ENCODE measurements at places on chromosomes 5 and 9.

DNA sequence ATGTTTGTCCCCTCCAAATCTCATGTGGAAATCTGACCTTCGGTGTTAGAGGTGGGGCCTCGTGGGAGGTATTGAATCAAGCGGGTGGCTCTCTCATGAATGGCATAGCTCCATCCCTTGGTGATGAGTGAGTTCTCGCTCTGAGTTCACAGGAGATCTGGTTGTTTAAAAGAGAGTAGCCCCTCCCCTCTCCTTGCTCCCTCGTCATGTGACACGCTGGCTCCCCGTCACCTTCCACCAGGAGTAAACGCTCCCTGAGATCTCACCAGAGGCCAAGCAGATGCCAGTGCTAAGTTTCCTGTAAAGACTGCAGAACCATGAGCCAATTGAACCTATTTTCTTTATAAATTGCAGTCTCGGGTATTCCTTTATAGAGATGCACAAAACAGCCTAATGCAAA, 74.5 kb downstream of the RASEF start:
- DNase-seq = no peak

GRCh38 chr9:34551751-34552605, 29.2 kb upstream of the ENHO start:
- DNase-seq = no peak

DNA sequence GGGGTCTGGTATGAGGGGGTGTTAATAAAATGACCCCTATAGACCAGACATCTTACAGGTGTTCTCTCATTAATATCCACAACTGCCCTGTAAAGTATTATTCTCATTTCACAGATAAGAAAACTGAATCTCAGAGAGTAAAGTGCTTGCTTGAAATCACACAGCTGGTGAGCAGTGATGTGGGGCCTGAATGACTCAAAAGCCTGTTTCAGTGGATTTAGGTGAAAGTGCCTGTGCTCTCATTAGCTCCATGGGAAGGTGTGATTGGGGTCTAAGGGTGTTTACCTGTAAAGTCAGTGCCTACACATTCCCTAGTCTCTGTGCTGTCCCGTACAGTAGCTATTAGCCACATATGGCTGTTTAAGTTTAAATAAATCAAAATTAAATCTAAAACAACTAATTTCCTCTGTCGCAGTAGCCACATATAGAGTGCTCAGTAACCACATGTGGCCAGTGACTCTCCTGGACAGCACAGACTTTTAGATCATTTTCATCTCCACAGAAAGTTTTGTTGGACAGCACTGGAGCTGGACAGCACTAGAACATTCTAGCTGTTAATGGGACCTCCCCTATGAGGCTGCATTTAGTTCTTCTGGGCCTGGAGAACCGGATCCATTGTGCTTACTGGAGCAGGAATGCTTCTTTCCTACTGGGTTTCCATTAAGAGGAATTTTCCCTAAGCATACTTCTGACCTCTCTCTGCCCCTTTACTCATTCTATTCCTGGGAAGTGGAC, 52.5 kb upstream of the SEMA6A start:
- no peak for DNase-seq

GRCh38 chr9:116716438-116716837, 29.3 kb downstream of the TRIM32 start:
- DNase-seq = no peak

DNA sequence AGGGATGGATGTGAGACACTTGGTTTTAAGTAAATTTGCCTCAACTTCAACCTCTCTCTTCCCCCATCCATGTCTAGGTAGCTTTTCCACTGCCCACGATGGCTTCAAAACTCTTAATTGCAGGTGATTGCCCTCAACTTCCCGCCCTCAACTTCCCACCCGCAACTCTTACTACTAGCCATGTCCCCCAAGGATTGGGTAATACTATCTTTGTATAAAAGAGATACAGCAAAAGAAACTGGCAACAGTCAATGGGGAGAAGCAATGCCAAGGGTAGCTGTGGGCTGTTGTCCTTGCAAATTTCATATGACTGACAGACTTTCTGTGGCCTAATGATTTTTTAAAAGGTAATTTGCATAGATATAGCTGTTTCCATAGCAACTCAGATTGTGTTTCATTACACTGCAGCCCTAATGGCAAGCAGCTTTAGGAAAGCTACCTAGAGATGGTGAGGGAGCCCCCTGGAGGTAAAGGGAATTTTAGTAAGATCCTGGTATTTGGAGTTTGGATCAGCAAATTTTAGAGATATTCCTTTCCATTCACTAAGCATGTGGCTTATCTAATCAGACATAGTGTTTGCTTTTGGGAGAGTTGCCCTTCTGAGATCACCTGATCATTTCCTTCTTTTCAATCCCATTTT, 421.5 kb upstream of the DAP start:
- DNase-seq = peak; percentile 28

- no peak for DNase-seq
These were observed 17.0 kb upstream of the MXD3 start for GRCh38 chr5:177328545-177329231.

GRCh38 chr9:27125030-27125429, 16.0 kb downstream of the TEK start:
- DNase-seq = no peak

- DNase-seq = peak; percentile 70
These were observed 379.5 kb downstream of the NFIB start for GRCh38 chr9:13934416-13934815.

- DNase-seq = no peak
These were observed 99.4 kb downstream of the INSL6 start for GRCh38 chr9:5085993-5086392.

GRCh38 chr5:58963361-58963760, 380.5 kb downstream of the RAB3C start:
- DNase-seq = no peak

DNA sequence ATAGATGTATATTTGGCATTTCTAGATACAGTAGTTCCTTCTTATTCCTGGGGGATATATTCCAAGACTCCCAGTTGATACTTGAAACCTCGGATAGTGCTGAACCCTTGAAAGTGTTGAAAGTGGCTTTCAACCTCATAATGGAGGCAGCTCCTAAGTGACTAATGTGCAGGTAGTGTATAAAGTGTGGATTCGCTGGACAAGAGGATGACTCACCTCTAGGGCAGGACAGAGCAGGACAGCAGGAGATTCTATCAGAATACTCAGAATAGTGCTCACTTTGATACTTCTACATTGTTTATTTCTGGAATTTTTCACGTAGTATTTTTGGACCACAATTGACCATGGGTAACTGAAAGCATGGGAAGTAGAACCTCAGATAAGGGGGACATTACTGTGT, 1138.9 kb upstream of the WWC1 start:
- no peak for DNase-seq

DNA sequence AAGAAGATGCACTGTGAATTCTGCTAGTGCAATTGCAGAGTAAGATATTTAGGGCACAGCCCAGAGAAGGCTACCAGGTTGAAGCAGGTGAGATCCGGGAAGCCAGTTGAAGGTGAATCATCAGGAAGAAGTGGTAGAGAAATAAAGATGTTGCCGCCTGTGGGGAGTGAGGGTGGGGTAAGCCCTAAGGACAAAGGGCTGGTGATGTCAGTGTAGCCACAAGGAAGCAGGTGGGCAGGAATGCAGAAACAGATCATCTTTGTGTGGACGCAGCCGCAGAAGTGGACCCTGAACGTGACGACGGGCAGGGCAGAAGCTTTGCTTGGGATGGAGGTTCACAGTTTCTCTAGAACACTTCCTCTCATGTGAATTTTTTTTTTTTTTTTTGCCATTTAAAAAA, 164.2 kb downstream of the ACTL7B start:
- DNase-seq = no peak

DNA sequence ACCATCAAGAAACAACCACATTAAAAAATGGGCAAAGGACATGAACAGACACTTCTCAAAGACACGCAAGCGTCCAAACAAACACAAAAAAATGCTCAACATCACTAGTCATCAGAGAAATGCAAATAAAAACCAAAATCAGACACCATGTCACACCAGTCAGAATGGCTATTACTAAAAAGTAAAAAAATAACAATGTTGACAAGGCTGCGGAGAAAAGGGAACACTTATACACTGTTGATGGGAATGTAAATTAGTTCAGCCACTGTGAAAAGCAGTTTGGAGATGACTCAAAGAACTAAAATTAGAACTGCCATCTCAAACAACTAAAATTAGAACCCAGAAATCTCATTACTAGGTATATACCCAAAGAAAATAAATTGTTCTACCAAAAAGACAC, 80.4 kb downstream of the CAAP1 start:
- DNase-seq = no peak

- no peak for DNase-seq
These were observed 926 bp upstream of the MYO10 start for GRCh38 chr5:16936989-16937438.

GRCh38 chr5:93191035-93191817, 389.8 kb downstream of the NR2F1-AS1 start:
- no peak for DNase-seq

DNA sequence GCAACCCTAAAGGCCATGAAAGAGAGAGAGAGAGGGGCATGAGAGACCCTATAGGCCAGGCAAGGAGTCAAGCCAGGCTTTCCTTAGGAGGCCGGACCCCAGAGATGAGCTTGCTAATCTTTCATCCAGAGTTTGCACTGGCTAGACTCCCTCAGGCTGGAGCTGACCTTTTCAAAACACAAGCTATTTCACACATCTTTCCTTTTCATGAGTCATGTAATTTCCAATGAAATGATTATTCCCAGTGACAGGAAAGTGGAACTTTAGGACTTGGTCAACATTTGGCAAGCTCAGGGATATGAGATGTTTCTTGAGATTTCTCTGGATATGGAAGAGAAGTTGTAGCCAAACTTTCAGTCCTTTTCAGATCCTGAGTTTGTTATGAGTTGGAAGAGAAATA, 117.7 kb downstream of the TARS1 start:
- no peak for DNase-seq

GRCh38 chr5:93078082-93079038, 502.7 kb downstream of the NR2F1-AS1 start:
- no peak for DNase-seq

- no peak for DNase-seq
These were observed 94.2 kb upstream of the FBN2 start for GRCh38 chr5:128632264-128632663.

- peak; percentile 69 for DNase-seq
These were observed 722.8 kb upstream of the GRAMD2B start for GRCh38 chr5:125700380-125700861.

- DNase-seq = no peak
These were observed 179.5 kb downstream of the KIF4B start for GRCh38 chr5:155193029-155193428.

DNA sequence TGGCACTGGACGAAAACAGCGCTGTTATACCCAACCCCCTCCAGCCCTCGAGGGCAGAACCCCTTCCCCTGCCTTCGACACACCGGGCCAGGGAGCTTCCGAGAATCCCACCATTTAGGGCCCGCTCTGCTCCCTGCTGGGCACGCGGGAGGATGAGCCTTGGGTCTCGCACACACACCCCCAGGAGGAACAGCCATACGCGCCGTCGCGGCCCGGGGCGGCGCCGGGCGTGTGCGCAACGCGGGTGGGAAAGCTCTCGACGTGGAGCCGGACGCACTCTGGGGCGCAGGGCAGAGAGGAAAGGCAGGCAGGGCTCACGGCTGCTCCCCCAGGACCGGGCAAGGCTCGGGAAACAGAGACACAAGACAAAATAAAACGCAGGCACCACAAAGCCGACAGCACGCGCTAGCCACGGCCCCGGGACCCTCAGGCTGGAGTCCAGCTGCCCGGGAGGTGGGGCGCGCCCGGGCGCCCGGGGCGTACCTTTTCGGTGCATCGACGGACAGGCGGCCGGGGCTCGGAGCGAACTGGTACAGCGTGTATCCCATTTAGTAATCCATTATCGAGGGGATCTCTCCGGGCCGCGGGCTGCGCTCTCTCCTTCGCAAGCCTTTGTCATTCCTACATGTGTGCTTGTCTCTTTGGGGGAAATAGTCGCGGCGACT, 789 bp downstream of the SEMA6A start:
- DNase-seq = no peak

GRCh38 chr5:14487897-14488570, 93.6 kb upstream of the OTULINL start:
- DNase-seq = no peak

GRCh38 chr9:16709924-16710323, 160.5 kb downstream of the BNC2 start:
- DNase-seq = no peak

- no peak for DNase-seq
These were observed 19.6 kb downstream of the FAT2 start for GRCh38 chr5:151571270-151572173.

- peak; percentile 77 for DNase-seq
These were observed 161.1 kb upstream of the CDH12 start for GRCh38 chr5:23014266-23014665.

DNA sequence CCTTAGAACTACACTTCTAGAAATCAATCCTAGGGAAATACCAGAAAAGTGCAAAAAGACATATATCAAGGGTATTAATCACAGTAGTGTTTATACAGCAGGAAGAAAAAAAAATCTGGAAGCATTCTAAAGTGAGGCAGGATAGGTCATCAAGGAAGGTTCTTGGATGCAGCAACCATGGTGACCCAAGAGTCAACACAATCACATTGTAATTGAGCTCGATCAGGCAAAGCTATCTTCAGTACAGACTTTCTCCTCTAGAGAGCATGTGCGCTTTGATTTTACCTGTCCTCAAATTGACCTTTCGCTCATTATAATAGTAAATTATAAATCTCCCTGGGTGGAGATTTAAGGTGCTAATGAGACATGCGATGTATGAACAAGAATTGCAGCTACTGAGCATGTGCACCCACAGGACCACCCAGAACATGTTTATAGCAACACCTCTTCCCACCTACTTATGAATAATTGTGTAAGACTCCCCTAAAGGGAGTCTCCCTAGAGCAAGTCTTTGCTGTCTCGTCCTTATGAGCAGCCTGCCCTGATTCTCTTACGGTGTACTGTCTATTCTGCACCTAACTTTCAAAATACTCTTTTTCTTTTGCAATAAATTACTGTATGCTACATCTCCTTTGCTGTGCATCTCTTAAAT, 297.7 kb downstream of the ATPSCKMT start:
- DNase-seq = no peak

DNA sequence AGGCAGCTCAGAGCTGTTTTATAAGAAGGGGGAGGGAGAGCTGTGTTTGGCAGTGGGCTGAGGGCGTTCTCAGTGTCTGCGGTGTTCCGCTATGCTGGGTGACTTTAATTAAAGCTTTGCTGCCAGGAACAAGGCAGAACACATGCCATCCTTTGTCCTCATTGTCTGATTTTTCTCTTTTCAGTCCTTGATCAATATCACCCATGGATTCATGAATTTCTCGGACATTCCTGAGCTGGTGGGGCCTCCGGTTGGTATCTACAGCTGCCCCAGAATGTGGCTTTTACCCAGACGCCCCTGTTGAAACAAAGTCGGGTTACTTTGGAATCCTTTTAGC, 66.5 kb upstream of the TGFBR1 start:
- no peak for DNase-seq

- no peak for DNase-seq
These were observed 41.4 kb downstream of the PUM3 start for GRCh38 chr9:2802494-2802921.

DNA sequence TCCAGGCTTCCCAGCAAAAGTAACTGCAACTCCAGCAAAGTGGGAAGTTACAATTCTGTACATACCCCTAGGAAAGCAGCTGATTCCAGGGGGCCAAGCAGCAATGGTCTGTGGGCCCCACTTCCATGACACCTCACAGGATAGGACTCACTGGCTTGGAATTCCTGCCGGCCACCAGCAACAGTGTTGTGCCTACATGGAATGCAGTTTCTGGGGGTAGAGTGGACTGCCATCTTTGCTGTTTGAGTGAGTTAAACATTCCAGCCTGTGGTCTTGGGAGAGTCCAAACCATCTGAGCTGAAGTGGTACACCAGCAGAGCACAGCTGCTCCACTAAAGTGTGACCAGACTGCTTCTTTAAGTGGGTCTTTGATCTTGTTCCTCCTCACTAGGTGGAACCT, 13.4 kb upstream of the FBN2 start:
- DNase-seq = no peak

GRCh38 chr9:4241552-4241951, 58.3 kb downstream of the GLIS3 start:
- no peak for DNase-seq

Measured in NCI-H2081 treated with DMSO at 0.1 percent for 48 hours (cell line).